Retina (tissue), 1 donor: ENCODE measurements at places on chromosomes 7 and 10.

DNA sequence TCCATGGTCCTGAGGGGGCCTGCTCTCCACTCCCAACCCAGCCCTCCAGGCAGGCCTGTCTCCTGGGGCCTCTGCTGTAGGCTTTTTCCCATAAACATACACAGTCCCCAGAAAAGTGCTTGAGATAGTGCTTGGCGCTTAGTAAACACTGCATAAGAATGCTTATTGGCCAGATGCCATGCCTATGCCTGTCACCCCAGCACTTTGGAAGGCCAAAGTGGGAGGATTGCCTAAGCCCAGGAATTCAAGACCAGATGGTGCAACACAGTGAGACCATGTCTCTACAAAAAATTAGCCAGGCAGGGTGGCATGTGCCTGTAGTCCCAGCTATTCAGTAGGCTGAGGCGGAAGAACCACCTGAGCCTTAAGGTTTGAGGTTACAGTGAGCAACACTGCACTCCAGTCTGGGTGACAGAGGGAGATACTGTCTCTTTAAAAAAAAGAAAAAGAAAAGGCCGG, 24.6 kb upstream of the ASL start:
- no peak for DNase-seq

- DNase-seq: no peak
Measured at GRCh38 chr7:55484241-55484640, 88.1 kb downstream of the VOPP1 start.

DNA sequence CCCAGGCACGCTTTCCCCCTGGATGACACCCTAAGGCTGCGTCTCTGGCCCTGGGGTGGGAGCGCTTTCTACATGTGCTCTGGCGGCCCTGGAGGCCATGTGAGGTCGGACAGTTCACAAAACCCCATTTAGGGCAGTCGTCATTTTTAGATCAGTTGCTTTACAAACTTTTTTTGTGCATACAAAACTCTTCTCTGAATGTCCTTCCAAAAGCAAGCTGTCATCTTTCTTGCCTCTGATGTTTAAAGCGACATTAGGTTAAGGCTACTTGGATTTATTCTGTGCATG, 5.9 kb downstream of the MAFK start:
- DNase-seq: no peak

- DNase-seq: peak; percentile 63
Measured at GRCh38 chr10:70169649-70170364, 507 bp downstream of the SAR1A start.

- DNase-seq: no peak
Measured at GRCh38 chr10:73762915-73763314, 18.7 kb downstream of the SEC24C start.

- DNase-seq: no peak
Measured at GRCh38 chr7:86013662-86014061, 630.0 kb upstream of the GRM3 start.

DNA sequence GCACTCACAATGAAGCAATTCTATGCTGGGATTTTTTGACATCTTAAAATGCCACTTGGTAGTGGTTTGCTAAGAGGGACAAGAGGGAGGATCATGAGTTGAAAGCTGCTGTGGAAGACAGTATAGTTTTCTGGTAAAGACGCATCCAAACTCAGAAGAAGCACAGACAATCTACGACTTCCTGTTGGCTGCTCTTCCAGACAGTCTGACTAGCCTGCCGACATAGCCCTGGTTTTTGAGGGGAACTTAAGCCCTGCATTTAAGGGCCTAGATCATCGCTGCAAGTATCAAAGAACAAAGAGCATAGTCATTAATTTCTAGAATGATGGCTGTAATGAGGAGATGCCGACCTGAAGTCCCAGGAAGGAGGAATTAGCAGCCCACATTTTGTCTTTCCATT, 99.9 kb upstream of the IKZF1 start:
- no peak for DNase-seq

DNA sequence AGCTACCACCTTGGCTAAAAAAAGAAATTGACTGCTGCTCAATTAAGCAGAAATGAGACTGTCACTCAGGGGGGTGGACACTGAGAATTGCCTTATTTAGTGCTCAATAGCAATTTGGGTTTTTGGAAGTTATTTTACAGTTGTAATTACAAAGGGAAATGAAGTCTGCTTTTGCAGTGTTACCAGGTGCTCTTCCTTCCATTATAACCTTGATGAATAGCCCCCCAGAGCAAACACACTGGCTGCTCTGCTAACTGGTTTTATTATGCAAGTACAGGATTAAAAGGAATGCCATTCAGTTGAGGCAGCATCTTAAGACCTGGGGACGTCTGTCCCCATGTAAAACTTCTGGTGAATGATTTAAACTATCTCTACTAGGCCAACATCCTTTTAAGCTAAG, 191.0 kb downstream of the EVX1 start:
- DNase-seq: no peak

DNA sequence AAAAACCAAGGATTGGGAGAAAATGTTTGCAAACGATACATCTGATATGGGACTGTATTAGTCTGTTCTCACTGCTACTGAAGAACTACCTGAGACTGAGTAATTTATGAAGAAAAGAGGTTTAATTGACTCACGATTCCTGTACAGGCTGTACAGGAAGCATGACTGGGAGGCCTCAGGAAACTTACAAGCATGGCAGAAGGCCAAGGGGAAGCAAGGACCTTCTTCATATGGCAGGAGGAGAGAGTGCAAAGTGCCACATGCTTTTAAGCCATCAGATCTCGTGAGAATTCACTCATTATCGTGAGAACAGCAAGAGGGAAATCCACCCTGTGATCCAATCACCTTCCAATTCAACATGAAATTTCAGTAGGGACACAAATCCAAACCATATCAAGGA, 11.0 kb downstream of the ZNF713 start:
- DNase-seq: no peak

- no peak for DNase-seq
Measured at GRCh38 chr7:101586906-101587677, 42.0 kb downstream of the MYL10 start.

DNA sequence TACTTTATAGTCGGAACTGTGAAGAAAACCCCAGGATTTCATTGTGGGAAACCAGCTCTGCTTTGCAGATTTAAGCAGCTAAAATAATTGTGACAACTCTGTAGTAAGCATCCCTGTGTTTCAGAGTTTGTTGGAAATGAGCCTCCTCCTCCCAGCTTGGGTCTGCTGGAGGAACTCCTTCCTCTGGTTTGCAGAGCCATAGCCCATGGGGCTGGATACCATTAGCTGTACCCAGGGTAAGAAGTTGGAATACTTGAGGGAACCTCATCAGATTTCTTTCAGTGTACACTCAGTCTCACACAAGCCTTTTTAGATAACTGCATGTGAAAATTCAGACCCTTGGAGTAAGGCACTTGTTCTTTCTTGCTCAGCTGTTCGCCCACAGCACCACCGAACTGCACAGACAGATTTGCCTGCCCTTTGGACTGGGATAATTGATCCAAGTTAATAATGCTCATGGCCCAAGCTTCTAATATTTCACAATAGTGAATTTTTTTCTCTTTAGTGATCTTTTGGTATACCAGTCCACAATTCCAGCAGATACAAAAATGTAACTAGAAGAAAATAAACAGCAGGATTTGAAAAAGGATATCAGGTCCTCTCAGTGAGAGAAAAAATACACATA, 467.4 kb upstream of the FZD8 start:
- no peak for DNase-seq

DNA sequence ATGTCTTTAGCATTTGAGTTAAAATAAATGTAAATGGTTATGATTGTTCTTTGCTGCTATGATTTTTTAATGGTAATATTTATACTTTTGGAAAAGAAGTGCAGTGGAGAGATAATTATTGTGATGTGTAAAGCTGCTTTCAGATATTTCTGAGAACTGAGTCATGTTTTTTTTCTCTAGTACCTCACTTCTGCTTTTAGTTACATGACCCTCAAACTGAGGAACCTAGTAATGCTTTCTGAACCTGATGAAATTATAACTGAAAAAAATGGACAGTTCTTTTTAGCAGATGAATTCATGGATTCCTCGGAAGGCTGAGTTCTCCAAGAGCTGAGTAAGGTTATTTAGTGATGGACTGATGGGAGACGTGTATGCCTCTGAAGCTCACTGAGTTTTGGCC, 167.8 kb downstream of the CDCA7L start:
- DNase-seq: no peak

- DNase-seq: no peak
Measured at GRCh38 chr10:22874189-22874854, 53.5 kb upstream of the ARMC3 start.

DNA sequence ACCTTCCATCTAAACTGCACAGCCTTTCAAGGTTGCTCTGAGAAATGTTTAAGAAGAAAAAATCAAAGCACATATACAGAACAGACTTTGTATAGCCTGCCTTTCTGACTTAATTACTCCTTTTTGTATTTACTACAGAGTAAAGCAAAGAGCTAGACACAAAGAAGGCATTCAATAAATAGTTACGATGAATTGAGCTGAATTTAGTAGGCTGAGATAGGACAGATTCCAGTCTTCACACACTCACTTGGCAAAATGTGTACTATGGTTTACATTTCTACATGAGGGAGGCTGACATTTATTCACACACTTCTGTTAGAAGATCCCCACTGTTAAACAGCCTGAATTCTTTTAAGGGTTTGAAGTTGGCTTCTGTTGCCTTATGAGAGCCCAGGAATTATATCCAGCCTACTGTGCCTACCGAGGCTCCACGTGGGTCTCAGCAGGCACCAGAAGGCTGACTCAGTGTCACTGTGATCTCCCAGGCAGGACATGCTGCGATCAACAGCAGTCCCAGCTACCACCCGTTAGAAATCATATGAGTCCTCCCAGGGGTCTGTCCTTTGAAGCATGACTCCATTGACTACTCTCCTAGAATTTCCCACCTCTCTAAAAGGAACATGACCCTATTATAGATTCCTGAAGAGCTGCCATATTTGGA, 24.5 kb upstream of the SLC25A13 start:
- DNase-seq: no peak

DNA sequence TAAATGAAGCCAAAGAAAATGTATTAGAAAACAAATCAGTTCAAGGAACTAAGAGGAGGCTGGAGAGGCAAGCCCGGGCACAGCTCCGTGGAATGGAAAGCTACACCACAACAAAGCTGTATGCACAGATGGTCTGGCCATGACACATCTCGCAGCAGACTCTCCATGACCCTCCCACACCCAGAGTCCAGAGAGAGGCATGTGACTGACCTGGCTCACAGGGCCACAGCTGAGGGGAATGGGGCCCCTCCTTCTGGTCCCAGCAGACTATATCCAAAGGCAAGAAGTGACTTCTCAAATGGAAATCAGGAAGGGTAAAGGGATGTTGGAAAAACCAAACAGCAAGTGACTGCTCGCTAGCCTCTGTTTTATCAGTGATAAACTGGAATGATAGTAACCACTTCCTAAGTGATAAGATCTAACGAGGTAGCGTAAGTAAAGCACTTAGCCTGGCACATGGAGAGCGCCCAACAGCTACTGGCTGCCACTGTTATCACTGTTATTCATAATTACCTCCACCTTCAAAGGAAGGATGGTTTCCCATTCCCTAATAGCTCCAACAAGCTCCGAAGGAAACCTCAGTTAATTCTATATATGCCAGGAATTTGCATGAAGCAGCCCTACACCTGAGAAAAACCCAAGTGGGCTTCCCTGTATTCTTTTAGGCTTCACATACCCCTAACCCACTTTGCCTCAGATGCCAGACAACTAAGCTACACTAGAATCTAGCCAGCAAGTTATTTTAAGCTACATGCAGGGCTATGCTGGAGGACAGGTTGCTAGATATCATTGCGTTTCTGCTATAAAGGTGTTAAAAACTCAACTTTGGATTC, 8.4 kb downstream of the OSBPL3 start:
- DNase-seq: no peak

DNA sequence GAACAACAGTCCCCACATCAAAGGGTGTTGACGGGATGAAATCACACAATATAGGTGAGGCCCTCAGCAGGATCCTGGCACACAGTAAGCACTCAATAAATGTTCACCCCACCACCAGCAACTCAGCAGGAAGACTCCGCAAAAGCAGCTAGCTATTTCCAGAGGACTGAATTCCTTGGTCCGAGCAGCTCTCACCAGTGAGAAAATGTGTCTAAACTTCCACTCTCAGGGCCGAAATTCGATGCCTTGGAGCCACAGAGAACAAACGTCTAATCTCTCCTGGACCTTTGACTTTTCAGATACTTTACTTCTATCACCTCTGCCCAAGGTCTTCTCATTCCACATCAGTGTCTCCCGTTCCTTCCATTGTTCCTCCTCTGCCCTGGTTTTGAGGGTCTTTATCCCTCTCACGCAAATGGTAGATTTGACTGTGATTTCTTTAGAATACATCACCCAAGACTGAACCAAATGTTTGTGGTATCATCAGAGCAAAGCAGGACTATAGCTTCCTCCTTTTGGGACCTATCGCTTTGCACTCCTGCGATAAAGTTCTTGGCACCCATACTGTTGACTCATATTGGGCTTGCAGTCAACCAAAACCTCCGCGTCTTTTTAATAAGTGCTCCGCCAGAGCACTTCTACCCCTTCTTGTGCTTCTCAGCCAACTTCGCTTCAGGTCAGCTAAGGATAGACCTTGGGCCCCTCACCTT, 903 bp upstream of the NT5C2 start:
- DNase-seq: no peak

- DNase-seq: no peak
Measured at GRCh38 chr10:80870282-80870681, 332.6 kb downstream of the SH2D4B start.

GRCh38 chr7:155721056-155721455, 76.6 kb downstream of the RBM33 start:
- DNase-seq: no peak

GRCh38 chr10:4656576-4657194, 169.3 kb upstream of the AKR1E2 start:
- peak; percentile 43 for DNase-seq

DNA sequence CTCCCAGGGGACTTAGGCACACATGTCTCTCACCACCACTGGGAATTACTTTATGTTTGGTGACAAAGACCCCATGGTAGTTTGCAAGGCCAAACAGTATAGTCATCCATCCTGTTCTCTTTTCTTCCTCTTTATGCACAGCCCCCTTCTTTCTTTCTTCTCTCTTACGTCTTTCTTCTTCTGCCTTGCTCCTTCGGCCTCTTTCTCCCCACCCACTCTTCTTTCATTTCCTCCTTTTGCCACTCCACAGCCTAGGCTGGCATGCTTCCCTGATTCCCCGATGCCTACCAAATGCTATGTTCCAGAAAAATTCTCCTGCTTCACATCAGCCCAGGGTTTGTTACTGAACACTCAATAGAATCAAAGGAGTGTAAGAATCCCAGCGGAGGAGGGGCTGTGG, 62.4 kb upstream of the MKLN1 start:
- DNase-seq: no peak

- no peak for DNase-seq
Measured at GRCh38 chr7:3896169-3896765, 595.2 kb downstream of the SDK1 start.

DNA sequence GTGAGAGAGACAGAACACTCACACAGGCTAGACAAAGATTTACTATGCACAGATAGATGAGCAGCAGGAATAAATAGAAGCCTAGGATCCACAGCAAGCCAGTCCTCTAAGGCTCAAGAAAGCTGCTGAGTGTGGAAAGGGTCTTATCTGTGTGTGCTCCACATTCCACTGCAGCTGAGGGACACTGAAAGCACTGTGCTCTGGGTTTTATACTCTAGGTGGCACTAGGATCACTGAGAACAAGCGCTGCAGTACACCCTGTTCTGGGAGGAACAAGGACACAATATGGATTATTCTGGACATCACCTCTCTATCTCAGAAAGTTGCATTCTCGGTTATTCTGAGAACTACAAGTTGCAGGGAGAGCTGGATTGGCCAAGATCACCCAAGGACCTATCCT, 4.9 kb upstream of the KLHL7 start:
- no peak for DNase-seq

GRCh38 chr7:1935176-1936005, 265.3 kb downstream of the ELFN1 start:
- DNase-seq: no peak
